Activated CD4-positive, alpha-beta T cell treated with anti-CD3 and anti-CD28 coated beads for 36 hours (primary cell): ENCODE measurements at places on chromosomes 5 and 9. TPM values are rescaled to one million over a fixed set of nuclear protein-coding genes. Genes with fewer than 3 reads are reported as not detected.

DNA sequence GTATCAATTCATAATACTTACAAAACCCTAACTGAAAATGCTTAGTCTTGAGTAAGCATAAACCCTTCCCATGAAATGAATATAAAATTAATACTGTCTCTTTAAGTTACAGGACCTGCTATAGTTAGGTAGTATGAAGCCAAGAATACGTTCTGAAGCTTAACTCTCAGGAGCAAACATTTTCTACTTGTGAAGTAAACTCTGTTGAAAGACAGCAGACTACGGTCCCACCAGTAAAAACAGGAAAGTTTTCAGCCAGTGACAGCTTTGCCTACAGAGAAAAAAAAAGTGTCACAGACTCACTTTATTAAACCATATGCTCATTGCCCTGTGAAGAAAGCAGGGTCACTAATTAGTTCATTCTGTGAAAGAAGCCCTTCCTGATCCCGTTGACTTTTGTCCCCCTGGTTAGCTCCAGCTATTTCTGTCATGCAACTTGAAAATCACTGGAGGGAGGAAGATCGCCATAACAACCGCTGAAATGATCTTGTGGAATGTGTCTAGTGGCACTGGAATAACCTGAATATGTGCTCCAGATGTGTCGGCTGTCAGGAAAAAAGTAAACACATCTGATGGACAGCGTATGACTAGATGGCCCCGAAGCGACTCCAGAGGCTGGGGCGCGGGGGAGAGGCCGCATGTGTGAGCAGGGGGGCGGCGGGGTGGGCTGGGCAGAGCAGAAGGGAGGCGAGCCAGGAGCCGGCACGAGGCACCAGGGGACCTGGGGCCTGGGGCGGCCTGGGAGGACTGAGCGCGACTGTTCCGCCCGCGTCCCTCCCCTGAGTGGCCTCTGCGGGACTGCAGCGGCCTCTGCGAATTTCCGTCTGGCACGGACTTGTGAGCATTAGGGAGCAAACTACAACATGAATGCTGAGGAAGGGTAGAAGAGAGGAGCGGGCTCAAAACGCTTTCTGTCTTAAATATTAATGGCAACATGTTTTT, 41.9 kb downstream of the BNC2 start:
- no peak overlapping the region for H3K27ac ChIP-seq
- no peaks in the 10 kb centered on the region for H3K4me1 ChIP-seq

DNA sequence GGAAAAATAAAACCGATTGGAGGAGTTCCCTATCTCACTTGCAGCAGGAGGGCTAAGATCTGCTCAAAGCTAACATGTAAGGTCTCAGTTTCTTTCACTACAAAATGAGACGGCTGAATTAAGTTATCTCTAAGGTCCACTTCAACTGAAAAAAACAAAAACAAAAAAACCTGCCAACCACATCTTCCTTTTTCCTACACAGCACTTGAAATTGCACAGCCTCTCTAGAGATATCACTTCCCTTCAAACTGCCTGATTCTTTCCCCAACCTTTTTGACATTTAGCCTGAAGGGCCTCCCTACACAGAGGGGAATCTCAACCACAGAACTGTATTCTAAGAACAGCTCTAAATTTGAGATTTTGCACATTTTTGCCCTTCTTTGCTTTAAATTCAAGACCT, 227.9 kb upstream of the TARS1 start:
- no peak overlapping the region for H3K27ac ChIP-seq
- no peak for DNase-seq
- H3K4me1 ChIP-seq: no peaks in the 10 kb centered on the region
- H3K4me3 ChIP-seq: no peak overlapping the region
- H3K36me3 ChIP-seq: no peaks in the 10 kb centered on the region

DNA sequence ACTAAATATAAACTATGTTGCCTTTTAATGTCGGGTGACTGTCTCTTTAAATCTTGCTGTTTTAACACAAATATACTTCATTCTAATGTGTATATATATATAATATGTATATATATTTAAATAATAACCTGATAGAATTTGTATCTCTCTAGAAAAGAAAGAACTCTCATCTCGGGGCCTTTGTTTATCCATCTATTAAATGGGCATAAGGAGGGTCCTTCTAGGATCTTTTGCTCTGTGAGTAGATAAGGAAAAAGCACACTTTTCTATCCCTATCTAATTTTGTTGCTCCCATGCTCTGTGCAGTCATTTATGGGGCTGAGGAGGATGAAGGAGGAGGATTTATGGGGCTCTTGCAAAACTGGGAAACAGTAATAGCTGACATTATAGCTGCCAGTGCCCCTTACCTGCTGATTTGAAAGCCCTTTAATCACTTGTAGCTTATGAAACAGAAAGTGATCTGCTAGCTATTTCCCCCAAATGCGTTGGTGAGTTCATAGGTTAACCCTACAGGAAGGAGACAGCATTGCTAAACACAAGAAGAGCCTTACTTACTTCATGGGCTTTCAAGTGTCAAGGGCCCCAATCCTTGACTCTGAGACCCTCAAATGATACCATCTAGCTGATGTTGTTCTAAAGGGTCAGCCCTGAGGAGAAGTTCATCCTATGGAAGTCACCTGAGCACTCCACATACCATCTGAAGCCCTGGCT, 5.8 kb upstream of the PPARGC1B start:
- no peak for DNase-seq
- peaks cover 8% of the 10 kb centered on the region for H3K27me3 ChIP-seq
- H3K27ac ChIP-seq: peak overlapping the region; percentile 51
- no peak overlapping the region for H3K4me3 ChIP-seq
- peaks cover 9% of the 10 kb centered on the region for H3K4me1 ChIP-seq
- H3K36me3 ChIP-seq: no peaks in the 10 kb centered on the region

DNA sequence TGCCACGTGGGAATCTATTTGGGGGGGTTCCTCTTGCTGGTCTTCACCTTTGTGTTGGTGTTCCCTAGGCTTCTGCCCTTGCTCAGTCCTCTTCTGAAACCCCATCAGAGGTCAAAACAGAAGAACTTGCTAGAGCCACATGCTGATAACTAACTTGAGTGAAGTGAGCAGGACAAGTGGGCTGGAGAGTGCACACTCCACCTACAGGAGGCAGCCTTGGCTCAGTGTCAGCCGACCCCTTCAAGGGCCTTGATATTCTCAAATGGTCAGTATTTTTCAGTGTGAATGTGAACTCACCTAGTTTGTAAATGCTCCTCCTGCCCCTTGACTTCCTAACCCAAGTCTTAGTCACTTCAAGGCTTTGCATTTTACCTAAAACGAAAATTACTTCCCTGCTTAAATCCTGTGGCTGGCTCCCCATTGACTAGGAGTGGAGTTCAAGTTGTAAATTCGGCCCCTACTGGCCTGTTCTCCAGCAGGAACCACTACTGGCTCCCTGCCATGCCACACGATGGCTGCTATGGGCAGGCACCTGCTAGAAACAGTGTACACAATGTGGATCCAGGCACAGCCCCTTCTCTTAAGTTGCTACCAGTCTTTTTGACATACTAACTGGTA, 3.6 kb upstream of the SLC1A3 start:
- no peak overlapping the region for H3K4me3 ChIP-seq
- H3K27me3 ChIP-seq: peaks cover 30% of the 10 kb centered on the region
- no peaks in the 10 kb centered on the region for H3K36me3 ChIP-seq
- DNase-seq: no peak

DNA sequence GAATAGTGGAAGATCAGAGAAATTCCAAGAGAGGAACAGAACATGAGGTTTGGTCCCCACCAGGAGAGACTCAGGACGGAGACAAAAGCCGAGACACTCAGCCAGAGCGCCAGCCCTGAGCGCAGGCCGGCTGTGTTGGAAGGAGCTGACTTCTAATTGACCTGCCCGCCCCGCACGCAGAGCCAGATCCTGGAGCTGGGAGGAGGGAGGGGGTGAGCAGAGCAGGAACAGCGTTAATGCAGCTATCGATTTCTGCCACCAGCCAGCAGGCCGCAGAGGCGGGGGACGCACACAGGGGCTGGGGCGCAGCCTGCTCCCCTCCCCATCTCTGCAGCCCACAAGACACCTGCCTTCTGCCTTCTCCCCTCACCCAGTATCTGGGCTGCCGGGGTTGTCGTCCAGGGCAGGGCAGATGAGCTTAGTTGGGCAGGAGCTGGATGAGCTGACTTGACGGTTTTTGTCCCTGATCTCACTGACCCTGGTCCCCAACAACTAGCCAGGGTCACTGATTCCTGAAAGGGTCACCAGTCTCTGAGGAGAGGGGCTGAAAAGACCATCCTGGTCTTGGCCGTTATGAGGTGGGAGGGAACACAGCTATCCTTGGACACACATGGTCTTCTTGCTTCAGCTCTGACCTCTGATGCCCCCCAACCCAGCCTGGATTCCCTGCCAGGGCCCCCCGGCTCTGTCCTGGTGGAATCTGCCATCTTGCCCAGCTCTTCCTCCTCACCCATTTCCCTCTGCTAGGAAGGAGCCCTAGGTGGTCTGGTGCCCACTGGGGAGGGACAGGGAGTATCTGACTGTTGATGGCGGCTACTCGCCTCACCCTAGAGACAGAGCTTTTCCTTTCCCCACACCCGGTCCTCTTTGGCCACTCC, 29.8 kb downstream of the CXXC5 start:
- H3K36me3 ChIP-seq: no peaks in the 10 kb centered on the region
- no peaks in the 10 kb centered on the region for H3K27me3 ChIP-seq
- DNase-seq: no peak
- no peak overlapping the region for H3K27ac ChIP-seq
- H3K4me1 ChIP-seq: no peaks in the 10 kb centered on the region

- H3K4me3 ChIP-seq: no peak overlapping the region
- H3K27ac ChIP-seq: no peak overlapping the region
- peaks cover 8% of the 10 kb centered on the region for H3K4me1 ChIP-seq
- H3K36me3 ChIP-seq: no peaks in the 10 kb centered on the region
- DNase-seq: no peak
Measured at GRCh38 chr5:115963566-115963965, 1.3 kb downstream of the LVRN start.

DNA sequence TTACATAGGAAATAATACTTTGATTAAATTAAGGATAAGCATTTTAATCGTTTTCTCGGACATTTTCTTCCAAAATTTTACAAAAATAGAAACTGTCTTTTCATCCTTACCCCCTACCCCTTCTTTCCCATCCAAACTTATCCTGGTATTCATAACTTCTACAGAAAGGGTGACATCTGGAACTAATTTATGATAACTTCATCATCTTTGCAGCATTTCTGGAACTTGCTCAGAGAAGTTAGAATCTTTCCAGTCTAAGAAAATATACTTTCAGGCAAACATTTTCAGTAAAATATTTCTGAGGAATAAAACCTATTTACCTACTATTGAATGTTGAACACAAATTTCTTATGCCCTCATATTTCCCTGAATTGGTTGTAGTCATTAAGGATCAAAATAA, 309.0 kb downstream of the MAN2A1 start:
- DNase-seq: no peak
- H3K27me3 ChIP-seq: no peaks in the 10 kb centered on the region
- H3K27ac ChIP-seq: no peak overlapping the region
- H3K4me3 ChIP-seq: no peak overlapping the region

GRCh38 chr9:74463825-74464224, 33.3 kb upstream of the RORB start:
- no peaks in the 10 kb centered on the region for H3K4me1 ChIP-seq
- no peaks in the 10 kb centered on the region for H3K27me3 ChIP-seq
- no peak overlapping the region for H3K27ac ChIP-seq
- H3K4me3 ChIP-seq: no peak overlapping the region

DNA sequence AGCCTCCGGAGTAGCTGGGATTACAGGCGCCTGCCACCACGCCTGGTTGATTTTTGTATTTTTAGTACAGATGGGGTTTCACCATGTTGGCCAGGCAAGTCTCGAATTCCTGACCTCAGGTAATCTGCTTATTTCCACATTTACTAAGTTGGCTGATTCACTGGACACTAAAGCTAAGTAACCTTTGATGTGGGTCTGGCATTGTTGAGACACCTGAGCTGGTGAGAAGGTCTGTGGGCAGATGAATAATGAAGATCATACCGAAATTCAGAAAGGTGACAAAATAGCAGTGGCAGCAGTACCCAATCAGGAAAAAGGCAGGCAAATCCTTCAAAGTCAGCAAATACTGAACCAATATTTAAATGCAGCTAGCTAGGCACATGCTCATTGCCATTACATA, 210.6 kb upstream of the ZNF608 start:
- no peaks in the 10 kb centered on the region for H3K27me3 ChIP-seq
- no peak overlapping the region for H3K4me3 ChIP-seq
- no peaks in the 10 kb centered on the region for H3K4me1 ChIP-seq
- H3K36me3 ChIP-seq: no peaks in the 10 kb centered on the region

DNA sequence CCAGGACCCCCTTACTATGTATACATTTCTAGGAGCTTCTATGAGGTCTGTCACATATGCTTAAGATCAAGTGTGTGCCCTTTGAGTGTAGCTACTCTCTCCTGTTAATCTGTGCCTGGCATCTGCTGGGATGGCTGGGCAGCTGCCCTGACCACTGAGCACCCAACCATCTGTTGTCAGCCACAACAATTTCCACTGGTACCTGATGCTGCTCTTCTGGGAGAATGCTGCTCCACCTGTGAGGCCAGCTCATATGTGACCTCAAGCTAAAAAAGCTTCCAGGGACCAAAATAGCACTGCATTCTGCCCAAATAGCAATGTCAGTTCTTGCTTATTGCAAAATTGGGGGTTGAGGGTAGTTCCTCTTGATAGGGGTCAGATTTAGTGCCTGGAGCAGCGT, 595.6 kb downstream of the RAB3C start:
- H3K4me3 ChIP-seq: no peak overlapping the region
- H3K4me1 ChIP-seq: peaks cover 8% of the 10 kb centered on the region
- H3K27me3 ChIP-seq: peaks cover 3% of the 10 kb centered on the region
- H3K36me3 ChIP-seq: no peaks in the 10 kb centered on the region
- H3K27ac ChIP-seq: peak overlapping the region; percentile 2
- DNase-seq: no peak

DNA sequence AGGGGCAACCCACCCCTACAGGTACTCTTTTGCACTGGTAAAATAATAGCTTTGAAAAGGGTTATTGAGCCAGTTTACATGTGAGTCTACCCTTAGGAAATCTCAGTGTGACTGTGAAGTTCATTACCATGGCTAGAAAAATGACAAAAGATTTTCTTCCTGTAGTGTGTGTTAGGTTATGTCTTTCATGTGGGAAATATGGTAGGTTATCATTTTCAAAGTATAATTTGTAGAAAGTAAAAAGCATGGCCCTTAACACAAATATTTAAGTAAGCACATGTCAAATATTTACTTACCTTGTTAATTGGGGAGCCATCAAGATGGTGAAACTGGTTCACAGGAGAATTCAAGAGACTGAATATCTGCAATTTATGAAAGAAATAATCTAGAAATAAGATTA, 37.3 kb upstream of the PLPP1 start:
- H3K27ac ChIP-seq: no peak overlapping the region
- peaks cover 7% of the 10 kb centered on the region for H3K4me1 ChIP-seq
- no peak for DNase-seq

DNA sequence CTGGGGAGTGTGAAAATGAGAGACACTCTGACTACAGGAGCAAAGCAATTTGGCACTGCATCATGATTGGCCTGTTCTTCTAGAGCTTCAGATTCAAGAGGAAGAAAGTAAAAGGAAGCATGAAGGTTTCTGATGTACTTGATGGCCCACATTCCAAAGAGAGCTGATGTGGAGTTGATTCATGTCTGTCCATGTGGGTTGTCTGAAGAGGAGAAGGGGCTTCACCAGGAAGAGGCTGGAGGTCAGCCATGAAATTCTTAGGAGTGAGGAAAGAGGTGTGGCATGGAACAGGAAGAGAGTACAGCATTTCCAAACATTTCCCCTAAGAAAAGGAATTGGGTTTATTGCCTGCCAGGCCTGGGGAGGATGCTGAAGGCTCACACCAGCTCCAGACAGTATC, 70.7 kb downstream of the PTCD2 start:
- no peaks in the 10 kb centered on the region for H3K36me3 ChIP-seq
- no peak for DNase-seq
- no peaks in the 10 kb centered on the region for H3K4me1 ChIP-seq
- H3K27me3 ChIP-seq: peaks cover 13% of the 10 kb centered on the region
- H3K27ac ChIP-seq: no peak overlapping the region

Gene MARVELD2
- total RNA-seq: 0.30 TPM

Gene NMUR2
- not detected for total RNA-seq

Gene PGM5
- total RNA-seq: not detected
